Thymus (tissue), 14 donors: ENCODE measurements at places on chromosomes 16 and 17.

- DNase-seq, result no peak
Measured at GRCh38 chr17:79461041-79461440, 149.8 kb downstream of the RBFOX3 start.

- no peak for DNase-seq
Measured at GRCh38 chr16:50079397-50080140, 13.8 kb downstream of the HEATR3 start.

DNA sequence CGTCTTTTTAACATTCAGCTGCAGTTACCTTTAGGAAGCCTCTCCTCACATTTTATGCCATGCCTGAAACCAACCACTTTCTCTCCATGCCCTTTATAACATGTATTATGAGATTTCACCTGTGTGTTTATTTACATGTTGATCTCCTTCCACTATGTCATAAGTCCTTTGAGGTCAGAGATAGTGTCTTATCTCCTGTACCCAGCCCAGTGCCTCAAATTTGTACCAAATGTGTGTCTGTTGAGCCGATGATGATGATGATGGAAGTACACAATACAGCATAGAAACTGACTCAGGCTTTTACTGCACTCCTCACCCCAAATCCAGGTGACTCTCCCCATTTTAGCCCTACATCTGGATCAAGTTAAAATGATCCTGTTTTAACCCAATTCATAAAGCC is 179.5 kb upstream of the CACNG5 start:
- no peak for DNase-seq

DNA sequence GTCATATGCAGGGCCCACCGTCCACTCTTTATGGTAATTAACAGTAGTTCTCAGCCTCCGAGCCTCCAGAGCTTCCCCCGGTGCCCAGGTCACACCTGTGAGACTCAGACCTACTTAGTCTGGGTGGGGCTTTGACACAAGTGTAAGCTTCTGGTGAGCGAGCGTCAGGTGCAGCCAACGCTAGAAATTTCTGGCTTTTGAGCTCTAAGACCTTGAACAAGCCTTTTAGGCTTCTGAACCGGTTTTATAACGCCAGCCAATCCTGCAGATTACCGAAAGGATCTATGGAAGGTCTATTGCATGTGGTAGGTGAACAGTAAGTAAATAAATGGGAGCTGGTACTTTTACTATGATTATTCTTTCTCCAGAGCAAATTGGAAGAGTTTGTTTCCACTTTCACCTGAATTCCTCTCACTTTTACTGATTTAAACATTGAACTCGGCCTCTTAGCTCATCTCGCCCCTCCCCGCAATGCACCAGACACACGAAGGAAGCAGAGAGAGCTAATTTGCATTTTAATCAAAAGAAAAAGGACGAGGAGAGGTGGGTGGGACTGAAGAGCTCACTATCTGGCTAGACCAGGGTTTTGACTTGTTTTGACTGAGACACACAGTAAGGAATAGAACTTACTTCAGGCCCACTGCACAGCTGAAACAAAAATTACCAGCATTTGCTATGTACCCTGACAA is 47.1 kb downstream of the ABAT start:
- no peak for DNase-seq

GRCh38 chr17:39745335-39746144 is 7.8 kb downstream of the GRB7 start:
- DNase-seq, result no peak

GRCh38 chr16:47499080-47499699 is 38.1 kb downstream of the PHKB start:
- no peak for DNase-seq
